ENCODE measurements at places on chromosomes 3 and 15. TPM values are rescaled to one million over a fixed set of nuclear protein-coding genes. Genes with fewer than 3 reads are reported as not detected.

DNA sequence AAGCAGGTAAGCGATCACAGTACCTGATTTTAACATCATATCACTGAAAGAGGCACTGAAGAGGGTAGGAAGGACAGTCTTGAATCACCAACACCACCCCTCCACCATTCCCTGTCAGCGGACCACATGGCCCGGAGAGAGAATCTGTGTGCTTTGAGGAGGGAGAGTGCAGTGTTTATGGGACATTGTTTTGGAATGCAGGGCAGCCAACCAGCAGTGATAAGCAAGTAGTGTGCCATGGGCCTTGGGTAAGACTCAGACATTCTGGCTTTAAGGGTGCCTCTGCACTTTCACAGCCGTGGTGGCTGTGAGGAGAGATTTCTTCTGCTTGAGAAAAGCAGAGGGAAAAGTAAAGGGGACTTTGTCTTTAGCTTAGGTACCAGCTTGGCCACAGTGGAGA is 46.4 kb downstream of the FAM81A start:
- DNase-seq, result no peak

- DNase-seq, result no peak
Observed at GRCh38 chr3:74501007-74501406, 113.5 kb downstream of the CNTN3 start.

- no peak for DNase-seq
Observed at GRCh38 chr15:48029642-48030041, 91.1 kb upstream of the SLC24A5 start.

The CGNL1 gene
- total RNA-seq, result 0.10 TPM

GRCh38 chr3:65013053-65013452 is 325.3 kb upstream of the ADAMTS9 start:
- DNase-seq, result no peak
